Mesenteric fat pad (tissue), 1 donor: ENCODE measurements at places on chromosomes 12 and 14. TPM values are rescaled to one million over a fixed set of nuclear protein-coding genes. Genes with fewer than 3 reads are reported as not detected.

DNA sequence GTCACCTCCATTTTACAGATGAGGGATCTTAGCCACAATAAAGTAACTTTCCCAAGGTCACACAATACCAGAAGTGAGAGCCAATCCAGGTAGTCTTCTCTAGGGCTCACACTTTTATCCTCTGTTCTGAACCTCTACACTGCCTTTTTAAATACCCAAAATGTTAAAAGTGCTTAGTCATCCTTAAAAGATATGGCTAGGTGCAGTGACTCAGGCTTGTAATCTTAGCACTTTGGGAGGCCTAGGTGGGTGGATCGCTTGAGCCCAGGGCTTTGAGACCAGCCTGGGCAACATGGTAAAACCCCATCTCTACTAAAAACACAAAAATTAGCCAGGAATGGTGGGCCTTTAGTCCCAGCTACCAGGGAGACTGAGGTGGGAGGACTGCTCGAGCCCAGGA lies 104.1 kb upstream of the PPP4R3A start:
- no peak for DNase-seq

The PLEKHD1 gene
- 0.19 TPM for total RNA-seq

GRCh38 chr12:92141591-92142121 lies 4.0 kb downstream of the BTG1 start:
- no peak for DNase-seq

DNA sequence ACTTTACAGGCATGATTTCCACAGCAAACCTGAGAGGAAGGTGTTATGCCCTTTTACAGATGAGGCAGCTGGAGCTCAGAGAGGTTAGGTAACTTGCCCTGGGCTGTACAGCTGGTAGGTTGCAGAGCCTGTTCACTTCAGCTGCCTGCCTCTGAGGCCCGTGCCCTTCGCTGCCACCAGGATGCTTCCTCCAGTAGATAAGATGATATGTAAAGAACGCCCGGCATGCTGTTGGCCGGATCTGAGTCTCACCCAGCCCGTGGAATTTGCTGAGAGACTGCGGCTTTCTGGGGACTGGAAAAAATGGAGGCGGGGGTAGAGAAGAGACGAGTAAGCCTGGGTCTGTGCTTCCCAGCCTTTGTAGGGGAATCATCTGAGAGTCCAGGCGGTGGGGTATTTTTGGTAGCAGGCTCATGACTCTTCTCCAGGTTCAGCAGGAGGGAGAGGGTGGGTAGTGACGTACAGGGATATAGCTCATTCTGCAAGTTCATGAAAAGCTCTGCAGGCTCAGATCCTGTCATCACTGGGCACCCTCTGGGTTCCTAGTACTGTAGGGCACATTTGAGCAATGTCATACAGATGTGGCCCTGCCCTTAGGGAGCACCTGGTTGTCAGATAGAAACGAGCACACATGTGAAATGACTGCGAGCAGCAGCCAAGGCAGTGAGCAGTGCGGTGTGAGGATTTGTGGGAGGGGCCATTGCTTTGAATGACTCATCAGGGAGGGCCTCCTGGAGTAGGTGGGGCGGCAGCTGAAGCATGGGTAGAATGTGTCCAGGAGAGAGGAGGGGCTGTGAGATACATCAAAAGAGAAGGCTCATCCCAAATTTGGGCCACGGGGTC lies 159.4 kb downstream of the TSPAN9 start:
- no peak for DNase-seq

DNA sequence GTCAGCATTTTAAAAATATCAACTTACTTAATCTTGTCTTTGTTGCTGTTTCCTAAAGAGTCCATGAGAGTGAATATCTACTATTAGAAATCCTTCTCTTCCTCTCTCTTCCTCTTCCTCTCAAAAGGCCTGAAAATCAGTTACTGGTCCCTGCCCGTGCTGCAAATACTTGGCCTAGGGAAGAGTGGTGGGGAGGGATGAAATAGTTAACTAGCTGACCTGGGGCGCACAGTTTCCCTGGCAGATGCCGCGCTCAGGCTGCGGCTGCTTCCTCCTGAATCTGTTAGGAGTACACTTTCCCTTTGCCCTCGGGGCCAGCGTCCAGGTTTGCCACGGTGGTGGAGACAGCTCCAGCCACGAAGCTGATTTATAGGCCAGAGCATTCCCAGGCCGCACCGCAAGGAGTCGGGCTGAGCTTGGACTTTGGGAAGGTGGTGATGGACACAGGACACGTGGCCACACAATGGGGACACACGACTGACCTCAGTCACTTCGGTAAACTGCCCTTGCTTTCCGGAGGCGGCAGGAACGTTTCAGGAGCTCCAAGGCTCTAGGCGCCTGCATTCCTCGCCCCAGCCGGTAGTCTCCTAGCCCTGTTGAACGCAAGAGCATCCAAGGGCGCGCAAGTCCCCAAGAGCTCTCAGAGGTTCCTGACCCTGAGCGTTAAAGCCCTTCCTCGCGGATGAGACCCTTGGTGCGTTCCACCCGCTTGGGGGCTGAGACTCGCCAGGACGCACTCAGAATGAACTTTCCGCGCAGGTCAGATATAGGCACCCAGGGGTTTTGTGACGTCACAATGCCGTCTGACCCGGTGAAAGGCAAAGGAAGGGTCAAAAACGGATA lies 7.1 kb upstream of the ASCL1 start:
- no peak for DNase-seq

DNA sequence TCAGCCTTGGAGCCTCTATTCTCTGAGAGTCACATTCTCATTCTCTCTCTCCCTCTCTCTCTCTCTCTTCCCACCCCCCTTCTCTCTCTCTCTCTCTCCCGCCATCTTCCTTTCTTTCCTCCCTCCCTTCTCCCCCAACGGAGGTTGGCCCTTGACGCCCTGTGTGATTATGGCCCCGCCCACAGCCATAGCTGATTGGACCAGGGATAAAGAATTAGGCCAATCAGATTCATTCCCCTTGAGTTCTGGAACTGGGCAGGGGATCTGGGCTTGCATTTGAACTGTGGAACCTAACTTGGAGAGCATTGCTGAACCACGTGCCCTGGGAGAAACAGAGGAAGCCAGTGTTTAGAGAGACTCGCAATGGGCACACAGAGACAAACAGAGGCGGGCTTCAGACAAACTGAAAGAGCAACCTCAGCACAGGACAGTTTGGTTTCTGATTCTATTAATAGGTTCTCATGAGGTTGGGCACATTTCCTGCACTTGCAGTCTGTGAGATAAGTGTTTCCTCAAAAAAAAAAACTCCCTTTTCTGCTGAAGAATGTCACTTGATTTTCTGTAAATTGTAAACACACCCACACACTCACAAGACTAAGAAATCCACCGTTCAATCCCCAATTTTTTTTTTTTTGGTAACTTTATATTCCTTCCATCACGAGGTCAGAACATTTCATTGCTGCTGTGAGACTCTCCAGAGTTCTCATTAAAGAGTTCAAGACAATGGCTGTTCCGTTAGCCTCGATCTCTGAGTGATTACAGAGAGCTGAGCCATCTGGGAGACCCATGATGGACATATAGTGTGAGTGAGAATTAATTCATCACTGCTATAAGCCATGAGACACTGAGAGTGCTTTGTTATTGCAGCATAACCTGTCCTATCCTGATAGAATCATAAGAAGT lies 3.5 kb upstream of the P2RX7 start:
- no peak for DNase-seq

The TMCC3 gene
- total RNA-seq, result 15.8 TPM

DNA sequence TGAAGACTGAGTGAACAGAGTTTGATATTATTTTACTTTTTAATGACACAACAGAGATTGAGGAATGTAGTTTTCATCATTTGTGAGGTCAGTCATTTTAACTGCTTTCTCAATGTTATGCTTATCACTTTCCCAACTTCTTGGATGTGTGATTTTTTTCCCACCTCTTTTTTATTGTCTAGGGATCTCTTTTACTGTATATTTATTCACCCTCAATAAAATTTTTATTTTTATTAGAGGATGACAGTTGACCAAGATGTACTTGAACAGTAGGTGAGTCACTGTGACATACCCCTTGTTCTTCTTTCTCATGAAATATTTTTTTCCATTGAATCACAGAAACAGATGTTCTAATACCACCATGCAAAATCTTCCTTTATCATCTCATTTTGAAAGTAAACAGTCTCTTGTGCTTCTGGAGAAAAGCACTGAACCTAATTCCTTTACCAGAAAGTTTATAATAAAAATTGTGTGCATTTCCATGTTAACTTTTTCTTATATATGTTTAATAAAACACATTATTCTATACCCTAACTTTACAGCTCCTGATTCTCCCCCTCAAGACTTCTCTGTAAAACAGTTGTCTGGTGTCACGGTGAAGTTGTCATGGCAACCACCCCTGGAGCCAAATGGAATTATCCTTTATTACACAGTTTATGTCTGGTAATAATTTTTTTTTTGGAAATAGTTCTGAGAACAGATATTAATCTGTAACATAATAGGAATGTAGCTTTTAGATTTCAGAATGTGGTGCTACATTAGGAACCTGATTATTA lies 65.9 kb downstream of the PTPRQ start:
- no peak for DNase-seq

DNA sequence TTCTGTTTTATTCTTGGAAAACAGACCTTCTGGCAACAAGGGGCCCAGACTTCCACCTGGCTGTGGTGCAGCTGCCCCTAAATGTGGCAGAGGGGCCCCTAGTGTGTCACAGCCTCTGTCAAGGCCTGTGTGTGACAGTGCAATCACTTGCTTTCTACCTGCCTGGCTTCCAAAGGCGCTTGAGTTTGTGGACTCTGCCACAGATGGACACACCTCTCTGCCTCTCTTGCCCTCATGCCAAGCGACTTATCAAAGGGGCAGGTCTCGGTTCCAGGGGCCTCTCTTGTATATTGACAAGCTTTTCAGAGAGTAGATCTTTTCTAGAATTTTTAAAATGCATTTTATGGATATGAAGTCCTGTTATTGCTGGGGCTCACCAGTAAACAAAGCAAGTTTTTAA lies 217.2 kb downstream of the SLC15A4 start:
- no peak for DNase-seq

The HRK gene
- total RNA-seq, result not detected

DNA sequence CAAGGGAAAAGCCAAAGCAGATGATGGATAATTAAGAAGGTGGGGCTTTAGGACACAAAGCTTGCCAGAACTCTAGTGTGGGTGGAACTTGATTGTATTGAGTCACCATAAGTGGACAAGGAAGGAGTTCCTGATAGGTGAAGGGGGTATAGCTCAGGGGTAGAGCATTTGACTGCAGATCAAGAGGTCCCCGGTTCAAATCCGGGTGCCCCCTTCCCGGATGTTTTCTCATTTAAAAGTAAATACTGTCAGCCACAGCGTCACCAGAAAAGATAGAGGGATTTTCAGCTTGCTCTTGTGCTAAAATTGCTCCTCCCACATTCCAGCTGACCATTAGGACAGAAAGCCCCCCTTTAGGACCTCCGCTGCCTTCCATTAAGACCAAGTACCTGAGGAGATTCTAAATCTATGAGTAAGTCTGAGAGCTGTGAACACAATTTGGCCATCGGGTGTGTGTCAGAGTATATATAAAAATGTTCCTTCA lies 36.6 kb downstream of the DCAF4 start:
- DNase-seq, result no peak

GRCh38 chr12:11673666-11674461 lies 24.4 kb downstream of the ETV6 start:
- no peak for DNase-seq

The CCDC38 gene
- total RNA-seq, result not detected

DNA sequence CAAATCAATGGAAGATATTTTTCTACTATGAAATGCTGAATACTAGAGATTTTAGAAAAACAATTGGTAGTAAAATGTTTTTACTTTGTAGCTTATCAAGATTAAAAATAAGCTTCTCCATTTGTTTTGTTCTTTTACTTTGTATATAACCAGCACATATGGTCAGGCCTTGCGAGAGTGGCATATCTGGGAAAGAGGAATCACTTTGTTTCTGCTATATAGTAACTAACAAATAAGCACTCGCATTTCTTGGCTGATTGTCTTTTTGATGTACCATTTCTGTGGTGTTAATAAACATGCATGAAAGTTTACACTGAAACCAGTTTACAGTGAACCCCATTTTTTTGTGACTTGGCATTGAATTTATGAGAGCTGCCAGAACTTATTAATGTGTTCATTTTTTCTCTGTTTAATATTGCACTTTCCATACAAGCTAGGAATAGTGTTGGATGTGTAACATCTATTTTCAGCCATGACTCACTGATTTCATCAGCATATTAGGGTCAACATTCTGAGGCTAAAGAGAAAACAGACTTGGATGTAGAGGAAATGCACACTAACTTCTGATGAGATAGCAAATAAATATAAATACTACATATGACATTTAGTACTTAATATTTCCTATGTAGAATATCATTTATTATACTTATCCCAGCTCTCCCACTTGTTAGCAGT lies 635.5 kb downstream of the KCNH5 start:
- DNase-seq, result no peak

The JDP2 gene
- 113 TPM for total RNA-seq
